Activated gamma-delta T cell treated with anti-CD3 and anti-CD28 coated beads, Interleukin-2, amount 50 U/mL, for 16 hours (primary cell): ENCODE measurements at places on chromosomes 11 and 22.

- DNase-seq, result no peak
These were observed 63.5 kb upstream of the BDNF start for GRCh38 chr11:27763736-27764135.

DNA sequence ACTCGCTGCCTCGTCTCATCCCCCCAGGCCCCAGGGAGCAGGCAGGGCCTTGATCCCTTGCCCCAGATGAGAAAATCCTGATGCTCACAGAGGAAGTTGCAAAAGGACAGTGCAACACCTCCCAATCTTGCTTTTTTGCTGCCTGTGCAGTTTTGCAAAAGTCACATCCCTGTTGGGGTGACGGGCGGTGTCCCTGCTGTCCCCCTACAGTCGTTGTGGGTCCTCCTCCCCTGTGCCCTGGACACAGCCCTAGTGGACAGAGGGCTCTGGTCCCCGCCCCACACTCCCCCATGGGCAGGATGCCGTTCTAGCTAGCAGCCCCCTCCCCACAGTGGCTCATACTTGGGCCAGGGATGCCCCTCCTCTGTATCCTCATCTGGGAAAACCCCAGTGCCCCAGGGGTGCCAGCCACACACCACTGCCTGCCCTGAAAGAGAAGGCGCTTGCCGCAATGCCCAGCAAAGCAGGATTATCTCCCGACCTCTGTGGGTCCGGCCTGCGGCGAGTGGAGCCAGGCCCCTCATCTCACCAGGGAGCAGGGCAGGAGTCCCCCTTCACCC lies 18.4 kb upstream of the CTSD start:
- no peak for DNase-seq

DNA sequence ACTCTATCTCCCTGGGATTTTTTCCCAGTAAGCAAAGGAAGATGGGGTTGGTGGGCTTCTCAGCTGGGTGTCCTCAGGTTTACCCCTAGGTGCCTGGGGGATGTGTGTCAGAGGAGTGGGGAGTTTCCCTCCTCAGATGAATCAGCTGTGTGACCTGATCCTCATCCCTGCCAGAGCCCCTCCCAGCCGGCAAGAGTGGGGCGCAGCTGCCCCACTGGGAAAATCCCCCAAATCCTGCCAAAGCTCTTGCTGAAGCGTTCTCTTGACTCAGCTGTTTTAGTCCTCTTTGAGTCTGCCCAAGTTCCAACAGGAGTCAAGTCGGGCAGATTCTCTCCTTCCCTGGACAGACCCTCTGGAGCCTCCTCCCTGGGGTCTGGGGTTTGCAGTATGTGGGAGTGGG lies 6.0 kb downstream of the C11orf68 start:
- no peak for DNase-seq

DNA sequence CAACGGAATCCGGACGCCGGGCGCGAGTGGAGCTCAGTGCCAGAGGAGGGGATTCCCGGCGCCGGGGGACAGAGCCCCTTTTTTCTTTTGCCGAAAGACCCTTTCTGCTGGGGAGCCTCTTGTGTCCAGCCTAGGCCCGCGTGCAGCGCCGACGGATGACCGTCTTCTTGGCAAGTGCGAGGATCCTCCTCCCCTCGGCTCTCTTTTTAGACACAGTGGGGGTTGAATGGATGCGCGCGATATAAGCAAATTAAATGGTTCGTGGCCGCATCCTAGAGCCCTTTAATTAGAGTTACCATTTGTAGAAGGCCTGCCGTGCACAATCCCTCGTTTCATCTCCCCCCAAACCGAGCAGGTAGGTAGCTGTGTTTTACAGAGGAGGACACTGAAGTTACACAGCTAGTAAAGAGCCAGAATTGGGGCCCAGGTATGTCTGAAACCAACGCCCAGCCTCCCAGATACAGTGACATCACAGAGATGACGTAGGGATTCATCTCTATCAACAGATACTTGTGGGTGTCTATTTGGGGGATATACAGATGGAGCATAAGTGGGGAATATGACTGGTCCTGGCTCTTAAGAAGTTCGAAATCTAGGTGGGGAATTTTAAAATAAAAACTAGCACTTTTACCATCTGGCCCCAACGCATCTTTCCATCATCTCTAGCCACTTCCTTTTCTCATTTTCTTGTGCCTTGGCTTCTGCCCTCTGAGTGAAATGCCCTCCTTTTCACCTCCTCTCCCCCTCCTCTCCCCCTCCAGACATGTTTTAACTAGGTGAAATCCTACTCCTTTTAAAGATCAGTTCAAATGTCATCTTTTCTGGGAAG lies 875 bp downstream of the TCP11L1 start:
- no peak for DNase-seq

DNA sequence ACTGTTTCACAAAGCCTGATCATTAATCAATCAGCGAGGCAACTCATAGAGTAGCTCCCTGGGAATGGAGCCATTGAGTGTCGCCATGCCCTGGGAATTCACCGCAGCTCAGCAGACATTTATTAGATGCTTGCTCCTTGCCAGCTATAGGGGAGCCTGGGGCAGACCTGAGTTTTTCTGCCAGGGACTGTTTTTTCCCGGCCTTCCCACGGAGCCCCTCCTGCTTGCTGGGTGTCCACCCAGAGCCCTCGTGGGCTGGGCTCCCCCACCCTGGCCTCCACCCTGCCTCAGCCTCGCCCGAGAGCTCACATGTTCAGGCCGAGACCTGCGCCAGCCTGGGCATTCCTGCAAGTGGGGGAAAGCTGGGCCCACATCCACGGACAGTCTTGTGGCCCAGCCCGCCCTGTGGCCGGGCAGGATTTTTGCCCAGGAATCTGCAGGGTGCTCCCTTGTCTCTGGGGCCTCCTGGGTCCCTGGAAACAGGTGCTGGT lies 64.9 kb downstream of the SMIM38 start:
- DNase-seq, result no peak
